ENCODE measurements at places on chromosomes 13 and 19.

DNA sequence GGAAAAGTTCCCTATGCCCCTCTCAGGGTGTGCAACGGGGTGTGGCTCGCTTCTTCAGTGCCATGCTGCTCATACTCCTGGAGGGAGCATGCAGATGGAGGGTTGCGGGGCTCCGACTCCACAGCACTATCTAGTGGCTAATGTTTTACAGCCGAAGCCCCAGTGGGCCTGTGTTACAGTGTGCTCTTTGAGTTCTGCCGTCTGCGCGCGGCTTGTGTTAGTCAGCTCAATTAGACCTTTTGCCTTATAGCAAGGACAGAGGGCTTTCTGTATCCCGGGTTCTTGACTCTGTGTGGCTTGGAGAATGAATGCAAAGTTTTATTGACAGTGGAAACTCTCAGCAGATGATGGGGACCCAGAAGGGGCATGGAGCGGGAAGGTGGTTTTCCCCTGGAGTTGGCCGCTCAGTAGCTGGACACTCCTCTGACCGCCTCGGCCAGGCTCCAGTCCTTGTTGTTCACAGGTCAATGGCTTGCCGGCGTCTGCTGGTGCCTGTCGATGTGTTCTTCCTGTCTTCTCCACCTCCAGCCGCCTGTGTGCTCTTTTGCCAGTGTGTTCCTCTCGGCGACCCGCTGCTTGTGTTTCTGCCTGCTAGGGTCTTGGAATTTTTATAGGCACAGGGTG, 383.4 kb downstream of the LMO7 start:
- DNase-seq, result no peak

DNA sequence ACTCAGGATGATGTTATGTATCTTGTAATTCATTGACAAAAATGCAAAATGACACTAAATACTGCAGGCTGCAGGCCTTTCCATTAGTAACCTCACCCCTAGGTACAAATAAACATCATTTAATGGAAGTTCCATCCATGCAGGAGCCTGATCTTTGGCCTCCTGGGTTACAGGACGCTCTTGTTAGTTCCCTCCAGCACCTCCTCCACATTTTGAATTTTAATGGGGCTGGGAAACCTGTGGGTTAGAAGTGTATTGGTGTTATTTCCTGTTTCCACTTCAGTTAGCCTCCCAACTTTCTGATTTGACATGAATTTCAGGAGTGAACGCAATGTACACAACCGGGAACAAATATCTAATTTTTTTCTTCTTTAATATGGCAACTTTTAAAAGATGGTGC, 237.1 kb upstream of the ARGLU1 start:
- DNase-seq, result no peak

DNA sequence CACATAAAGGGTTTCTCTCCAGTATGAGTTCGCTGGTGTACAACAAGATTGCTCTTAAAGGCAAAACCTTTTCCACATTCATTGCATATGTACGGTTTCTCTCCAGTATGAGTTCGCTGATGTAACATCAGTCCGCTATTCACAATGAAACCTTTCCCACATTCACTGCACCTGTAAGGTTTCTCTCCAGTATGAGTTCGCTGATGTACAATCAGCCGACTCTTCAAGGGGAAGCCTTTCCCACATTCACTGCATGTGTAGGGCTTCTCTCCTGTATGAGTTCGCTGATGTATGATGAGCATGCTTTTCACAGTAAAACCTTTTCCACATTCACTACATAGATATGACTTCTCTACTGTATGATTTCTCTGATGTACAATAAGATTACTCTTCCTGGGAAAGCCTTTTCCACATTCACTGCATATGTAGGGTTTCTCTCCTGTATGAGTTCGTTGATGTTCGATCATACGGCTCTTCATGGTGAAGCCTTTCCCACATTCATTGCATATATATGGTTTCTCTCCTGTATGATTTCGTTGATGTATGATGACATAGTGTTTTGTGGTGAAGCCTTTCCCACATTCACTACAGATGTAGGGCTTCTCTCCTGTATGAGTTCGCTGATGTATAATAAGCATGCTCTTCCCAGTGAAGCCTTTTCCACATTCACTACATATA, 6.0 kb upstream of the ZNF614 start:
- no peak for DNase-seq

DNA sequence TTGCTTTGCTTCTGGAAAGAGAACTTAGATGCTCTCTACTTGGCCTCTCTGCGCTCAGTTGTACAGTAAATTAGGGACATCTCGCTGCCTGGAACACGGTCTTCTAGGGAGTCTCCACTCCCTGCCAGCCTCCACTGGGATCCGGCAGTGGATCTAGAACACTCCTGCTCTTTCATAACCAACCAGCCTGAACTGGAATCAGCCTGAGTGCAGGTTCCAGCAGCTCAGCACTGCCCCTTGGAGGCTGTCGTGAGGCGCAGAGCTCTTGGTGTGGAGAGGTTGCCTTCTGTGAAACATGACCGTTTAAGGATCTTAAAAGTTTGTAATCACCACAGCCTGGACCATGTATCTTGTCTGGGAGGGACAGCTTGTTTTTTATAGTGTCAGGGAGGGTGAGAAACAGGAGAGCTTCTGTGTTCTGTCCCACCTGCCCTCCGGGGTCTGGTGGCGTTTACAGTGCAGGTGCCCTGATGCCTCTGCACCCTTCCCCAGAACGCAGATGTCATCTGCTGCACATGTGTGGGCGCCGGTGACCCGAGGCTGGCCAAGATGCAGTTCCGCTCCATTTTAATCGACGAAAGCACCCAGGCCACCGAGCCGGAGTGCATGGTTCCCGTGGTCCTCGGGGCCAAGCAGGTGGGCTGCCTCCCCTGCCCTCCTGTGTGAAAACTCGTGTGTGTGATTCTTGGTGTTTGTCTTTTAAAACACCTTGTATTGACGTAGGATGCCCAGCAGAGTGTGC, 24.8 kb downstream of the UPF1 start:
- peak; percentile 92 for DNase-seq

GRCh38 chr13:27833206-27833605, 40.9 kb downstream of the GSX1 start:
- no peak for DNase-seq

Data from 8988T (cell line).